Progenitor cell of endocrine pancreas (in vitro differentiated cells): ENCODE measurements at places on chromosomes 6 and 20.

DNA sequence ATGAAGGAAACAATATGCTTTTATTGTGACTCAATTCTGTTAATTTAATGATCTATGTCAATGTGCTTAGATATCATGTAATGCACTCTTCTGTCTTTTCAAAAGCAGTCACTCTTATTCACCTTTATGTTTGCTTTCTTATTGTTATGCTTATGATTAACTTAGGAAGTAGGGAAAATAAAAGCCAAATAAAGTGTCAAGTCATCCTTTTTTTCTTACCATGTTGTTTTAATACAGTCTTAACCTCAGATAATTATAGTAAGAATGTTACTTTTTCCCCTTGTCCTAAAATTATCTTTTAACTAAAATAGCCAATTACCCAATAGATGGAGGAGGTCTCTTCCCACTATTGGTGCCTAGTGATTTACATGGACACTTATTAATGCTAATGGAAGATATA, 72.6 kb downstream of the TFAP2B start:
- DNase-seq: no peak
- peaks cover 2% of the 10 kb centered on the region for H3K36me3 ChIP-seq
- no peak overlapping the region for H3K4me3 ChIP-seq
- no peaks in the 10 kb centered on the region for H3K4me1 ChIP-seq
- peaks cover 4% of the 10 kb centered on the region for H3K27me3 ChIP-seq

GRCh38 chr6:125018136-125018535, 55.9 kb downstream of the RNF217 start:
- no peaks in the 10 kb centered on the region for H3K27me3 ChIP-seq
- no peak overlapping the region for H3K27ac ChIP-seq
- DNase-seq: no peak

- H3K27ac ChIP-seq: no peak overlapping the region
- H3K4me3 ChIP-seq: no peak overlapping the region
- no peaks in the 10 kb centered on the region for H3K36me3 ChIP-seq
- H3K27me3 ChIP-seq: peaks cover 17% of the 10 kb centered on the region
Observed at GRCh38 chr6:36297051-36297450, 27.2 kb downstream of the PNPLA1 start.

DNA sequence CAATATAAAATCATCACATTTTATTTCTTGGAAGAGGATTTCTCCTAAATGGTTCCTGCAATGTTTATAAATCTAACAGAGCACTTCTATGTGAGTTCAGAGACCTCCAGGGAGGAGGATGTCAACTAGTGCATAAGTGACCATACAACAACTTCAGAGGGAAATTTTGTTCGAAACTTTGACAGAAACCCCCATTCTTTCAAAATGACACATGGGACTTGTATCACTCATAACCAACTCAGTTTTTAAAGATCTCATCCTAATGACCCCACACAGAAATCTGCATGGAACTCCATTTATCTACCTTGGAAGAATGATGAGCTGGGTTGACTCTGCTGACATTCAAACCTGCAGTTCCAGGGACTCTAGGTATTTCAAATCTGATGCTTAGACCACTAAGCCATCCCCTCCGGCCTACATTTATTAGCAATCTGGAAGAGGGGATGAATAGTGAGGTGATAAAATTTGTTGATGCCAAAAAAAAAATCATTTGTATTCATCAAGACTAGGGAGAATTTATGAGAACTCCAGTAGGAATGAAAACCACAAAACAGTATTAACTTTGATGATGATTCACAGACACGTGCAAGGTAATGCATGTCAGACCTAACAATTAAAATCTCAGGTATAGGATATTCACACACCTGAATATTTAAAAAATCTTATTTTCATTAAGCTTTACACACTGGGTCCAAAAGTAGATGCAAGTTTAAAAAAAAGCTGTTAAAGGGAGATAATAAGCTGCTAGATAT, 153.0 kb downstream of the REV3L start:
- H3K36me3 ChIP-seq: peaks cover 30% of the 10 kb centered on the region
- H3K27me3 ChIP-seq: no peaks in the 10 kb centered on the region
- no peak for DNase-seq
- no peak overlapping the region for H3K4me3 ChIP-seq

GRCh38 chr6:154792761-154793160, 59.5 kb downstream of the SCAF8 start:
- H3K27me3 ChIP-seq: no peaks in the 10 kb centered on the region
- H3K36me3 ChIP-seq: peaks cover 31% of the 10 kb centered on the region
- H3K4me3 ChIP-seq: no peak overlapping the region

DNA sequence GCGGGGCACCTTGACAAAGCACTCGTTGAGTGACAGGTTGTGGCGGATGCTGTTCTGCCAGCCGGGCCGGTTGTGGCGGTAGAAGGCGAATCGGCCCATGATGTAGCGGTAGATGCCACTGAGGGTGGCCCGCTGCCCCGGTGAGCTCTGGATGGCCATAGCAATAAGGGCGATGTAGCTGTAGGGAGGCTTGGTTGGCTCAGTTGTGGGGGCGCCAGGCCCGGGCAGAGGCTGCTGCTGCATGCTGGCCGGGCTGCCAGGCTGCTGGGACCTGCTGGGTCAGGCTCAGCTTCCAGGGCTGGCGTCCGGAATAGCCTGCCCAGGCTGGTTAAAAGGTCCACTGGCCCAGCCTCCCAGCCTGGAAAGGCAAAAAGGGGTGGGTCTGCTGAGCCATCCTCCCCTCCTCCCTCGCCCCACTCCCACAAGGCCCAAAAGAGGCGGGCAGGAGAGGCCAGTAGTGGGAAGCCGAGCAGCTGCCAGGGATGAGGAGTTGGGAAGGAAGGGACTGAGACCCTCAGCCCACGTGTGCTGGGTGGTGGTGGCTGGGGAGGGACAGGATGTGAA, at the start of gene FOXS1:
FOXS1 (minus strand) TSS at position 305 of the 564 bp plus-strand sequence; CDS start at position 243, 62 bp downstream.
- peaks cover 3% of the 10 kb centered on the region for H3K4me1 ChIP-seq
- no peak within 1 kb of the TSS for H3K27ac ChIP-seq
- H3K36me3 ChIP-seq: no peaks in the 10 kb centered on the region
- H3K27me3 ChIP-seq: peaks cover 32% of the 10 kb centered on the region
- no peak for DNase-seq
- no peak within 1 kb of the TSS for H3K4me3 ChIP-seq

DNA sequence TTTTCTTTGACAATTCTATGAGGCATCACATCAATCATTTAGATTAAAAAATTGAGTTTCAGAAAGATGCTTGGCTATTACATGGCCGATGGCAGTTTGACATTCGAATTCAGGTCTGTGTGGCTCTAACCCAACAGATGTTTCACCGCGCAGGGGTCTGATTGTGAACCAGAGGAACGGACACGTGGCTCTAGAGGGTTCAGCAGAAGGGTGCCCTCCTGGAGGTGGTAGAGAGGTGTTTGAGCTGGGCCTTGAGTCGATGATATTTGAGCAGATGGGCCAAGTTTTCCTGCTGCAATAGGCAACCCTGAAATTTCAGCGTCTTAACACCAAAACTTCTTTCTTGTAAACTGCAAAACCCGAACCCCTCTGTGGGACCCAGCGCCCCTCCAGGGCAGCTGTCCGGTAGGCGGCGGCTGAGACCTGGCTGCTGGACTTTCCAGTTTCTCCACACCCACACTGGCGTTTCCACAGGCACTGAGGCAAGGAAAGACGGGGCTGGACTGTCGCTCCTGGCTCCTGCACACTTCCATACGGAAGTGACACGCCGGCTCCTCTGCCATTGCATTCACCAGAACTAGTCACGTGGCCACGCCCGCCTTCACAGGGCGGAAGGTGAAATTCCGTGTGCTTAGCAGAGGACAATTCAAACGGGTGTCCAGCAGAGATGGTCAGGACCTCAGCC, 11.3 kb upstream of the AFDN start:
- no peak overlapping the region for H3K4me3 ChIP-seq
- H3K27me3 ChIP-seq: no peaks in the 10 kb centered on the region
- H3K27ac ChIP-seq: no peak overlapping the region

GRCh38 chr6:88641178-88641903, 322.1 kb downstream of the RNGTT start:
- no peak overlapping the region for H3K27ac ChIP-seq
- no peaks in the 10 kb centered on the region for H3K27me3 ChIP-seq
- H3K36me3 ChIP-seq: no peaks in the 10 kb centered on the region

DNA sequence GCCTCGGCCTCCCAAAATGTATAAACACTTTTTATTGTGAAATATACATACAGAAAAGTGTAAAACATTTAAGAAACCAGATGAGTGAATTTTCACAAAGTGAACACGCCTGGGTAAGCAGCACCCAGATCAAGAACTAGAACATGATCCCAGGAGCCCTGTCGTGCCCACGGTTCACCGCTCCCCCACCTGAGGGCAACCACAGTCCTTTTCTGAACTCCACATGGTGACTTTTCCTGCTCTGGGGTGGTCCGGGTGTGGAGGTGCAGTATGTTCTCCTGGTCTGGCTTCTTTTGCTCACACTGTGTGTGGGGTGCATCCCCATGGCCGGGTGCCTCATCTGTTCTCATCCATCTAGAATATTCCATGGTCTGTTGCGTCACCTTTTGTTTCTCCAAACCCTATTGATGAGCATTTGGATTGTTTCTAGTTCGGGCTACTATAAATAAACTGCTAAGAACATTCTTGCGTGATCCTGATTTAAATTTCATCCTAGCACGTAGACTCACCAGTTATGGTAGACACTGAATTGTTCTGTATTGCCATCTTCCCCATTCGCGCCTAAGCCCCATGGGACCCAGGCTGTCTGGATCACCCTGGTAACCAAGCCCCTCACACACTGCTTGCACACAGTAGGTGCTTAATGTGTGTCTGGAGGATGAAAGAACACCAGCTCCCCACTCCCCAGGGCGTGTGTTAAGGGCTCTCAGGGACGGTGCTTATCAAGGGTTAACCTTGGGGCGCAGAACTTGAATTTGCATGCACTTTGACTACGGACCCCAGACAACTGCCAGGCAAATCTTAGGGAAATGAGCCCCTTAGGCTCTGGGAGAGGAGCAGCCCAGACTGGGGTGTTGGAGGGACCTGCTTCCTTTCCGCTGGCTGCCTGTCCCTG, 56.2 kb downstream of the CTCFL start:
- no peaks in the 10 kb centered on the region for H3K36me3 ChIP-seq
- no peak overlapping the region for H3K27ac ChIP-seq
- H3K4me3 ChIP-seq: no peak overlapping the region

- H3K4me1 ChIP-seq: no peaks in the 10 kb centered on the region
- H3K27ac ChIP-seq: no peak overlapping the region
- no peaks in the 10 kb centered on the region for H3K36me3 ChIP-seq
- no peaks in the 10 kb centered on the region for H3K27me3 ChIP-seq
- H3K4me3 ChIP-seq: no peak overlapping the region
- DNase-seq: no peak
Observed at GRCh38 chr6:152701081-152701862, 3.6 kb downstream of the MYCT1 start.

- no peaks in the 10 kb centered on the region for H3K27me3 ChIP-seq
- H3K4me1 ChIP-seq: no peaks in the 10 kb centered on the region
- DNase-seq: no peak
- no peaks in the 10 kb centered on the region for H3K36me3 ChIP-seq
- no peak overlapping the region for H3K4me3 ChIP-seq
Observed at GRCh38 chr6:141484711-141485110, 648.0 kb upstream of the GJE1 start.

DNA sequence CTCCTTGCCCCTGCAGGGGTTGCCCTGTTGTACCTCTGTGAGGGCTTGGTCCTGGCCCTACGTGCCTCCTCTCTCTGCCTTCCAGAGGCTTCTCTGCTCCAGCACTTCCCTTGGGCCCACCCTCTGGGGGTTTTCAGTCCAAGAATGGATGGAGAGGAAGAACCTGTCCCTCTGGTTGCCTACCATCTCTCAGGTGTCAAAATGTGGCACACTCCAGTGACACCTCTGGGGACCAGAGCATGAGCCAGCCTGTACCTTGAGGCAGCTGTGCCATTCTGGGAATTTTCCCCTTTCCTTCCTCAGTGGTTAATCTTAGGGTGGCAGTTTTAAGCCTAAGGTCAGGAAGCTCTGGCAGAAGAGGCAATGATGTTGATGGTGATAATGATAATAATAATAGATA, 115.2 kb upstream of the ARMC2 start:
- no peak overlapping the region for H3K27ac ChIP-seq
- H3K4me1 ChIP-seq: peaks cover 8% of the 10 kb centered on the region
- no peak for DNase-seq
